ENCODE measurements at places on chromosomes 6 and 20. TPM values are rescaled to one million over a fixed set of nuclear protein-coding genes. Genes with fewer than 3 reads are reported as not detected.

DNA sequence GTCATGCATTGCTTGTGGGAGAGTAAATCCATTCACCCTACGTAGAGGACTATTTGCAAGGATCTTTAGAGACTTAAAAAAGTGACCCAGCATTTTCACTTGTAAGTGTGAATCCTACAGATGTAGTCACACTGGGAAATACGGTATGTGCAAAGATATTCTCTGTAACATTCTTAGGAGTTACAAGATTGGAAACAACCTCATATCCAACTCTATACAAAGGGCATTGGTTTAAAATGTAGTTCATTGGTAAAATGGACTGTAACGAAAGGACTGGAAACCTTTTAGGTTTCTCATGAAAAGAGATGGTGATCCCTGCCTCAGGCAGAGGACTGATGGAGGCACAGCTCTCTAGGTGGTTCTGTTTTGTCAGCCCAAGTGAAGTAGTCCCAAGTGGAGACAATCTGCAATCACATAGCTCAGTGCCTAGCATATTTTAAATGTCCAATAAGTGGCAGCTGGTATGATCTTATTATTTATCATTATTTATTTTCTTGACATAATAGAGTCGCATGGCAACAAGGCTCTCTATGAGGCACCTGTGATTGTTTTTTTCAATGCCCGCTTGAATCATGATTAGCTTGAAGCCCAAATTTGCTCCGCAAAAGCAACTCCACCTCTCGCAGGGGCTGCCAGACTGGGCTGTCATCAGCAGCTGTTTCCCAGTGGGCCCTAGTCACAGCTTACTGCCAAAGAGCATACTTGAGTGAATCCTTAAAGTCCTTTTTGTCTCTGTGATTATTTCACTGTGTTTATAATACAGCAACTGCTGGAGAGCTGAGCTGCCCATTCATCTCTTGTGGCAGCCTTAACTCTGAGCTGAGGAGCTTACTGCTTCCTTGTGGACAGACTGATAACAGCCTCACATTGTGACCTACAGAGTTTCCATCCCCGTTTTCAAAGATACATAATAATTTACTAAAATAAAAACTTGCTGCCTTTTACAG is 19.8 kb upstream of the ENPP1 start:
- DNase-seq = peak; percentile 94

GRCh38 chr6:130037207-130037811 is 18.9 kb downstream of the L3MBTL3 start:
- no peak for DNase-seq

DNA sequence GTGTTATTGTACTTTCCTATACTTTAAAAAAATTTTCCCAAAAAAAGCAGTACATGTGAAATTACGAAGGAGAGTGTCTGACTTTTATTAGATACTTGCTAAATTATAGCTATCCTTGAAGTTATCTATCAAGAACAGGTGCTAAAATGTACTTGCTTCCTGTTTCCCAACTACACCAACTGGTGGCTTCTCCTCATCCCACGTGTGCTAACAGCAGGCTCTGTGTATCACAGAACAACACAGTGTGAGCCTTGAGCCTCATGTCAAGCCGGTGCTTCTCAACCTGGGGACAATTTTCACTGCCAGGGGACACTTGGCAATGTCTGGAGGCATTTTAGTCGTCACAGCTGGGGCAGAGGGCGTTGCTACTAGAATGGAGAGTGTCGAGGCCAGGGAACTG is 36.2 kb upstream of the CDYL start:
- DNase-seq = no peak

GRCh38 chr20:4905613-4906012 is 95.7 kb downstream of the SLC23A2 start:
- DNase-seq = no peak

- DNase-seq = no peak
Observed at GRCh38 chr6:126524811-126525326, 185.0 kb downstream of the CENPW start.

Gene APOBEC2
- polyA plus RNA-seq = 488 TPM

Gene ESR1
- 0.87 TPM for polyA plus RNA-seq
